ENCODE measurements at places on chromosomes 3 and 15.

DNA sequence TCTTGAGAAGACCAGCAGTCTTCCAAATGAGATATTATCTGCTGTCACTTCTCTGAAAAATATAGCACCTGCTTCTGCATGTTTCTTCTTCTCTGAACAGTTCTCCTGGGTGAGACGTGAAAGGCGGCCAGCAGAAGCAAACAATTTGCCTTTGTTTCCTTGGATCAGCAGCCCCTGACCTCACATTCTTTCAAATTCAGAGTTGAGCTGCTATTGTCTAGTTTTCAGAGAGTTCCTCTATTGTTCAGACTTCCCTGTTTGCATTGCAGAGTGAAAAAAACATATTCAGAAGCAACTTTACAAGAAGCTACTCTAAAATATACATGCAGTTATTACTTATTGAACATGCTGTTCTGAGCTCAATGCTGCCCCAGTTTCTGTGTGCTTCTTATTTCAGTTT, 653.6 kb downstream of the NAALADL2 start:
- no peak for DNase-seq

DNA sequence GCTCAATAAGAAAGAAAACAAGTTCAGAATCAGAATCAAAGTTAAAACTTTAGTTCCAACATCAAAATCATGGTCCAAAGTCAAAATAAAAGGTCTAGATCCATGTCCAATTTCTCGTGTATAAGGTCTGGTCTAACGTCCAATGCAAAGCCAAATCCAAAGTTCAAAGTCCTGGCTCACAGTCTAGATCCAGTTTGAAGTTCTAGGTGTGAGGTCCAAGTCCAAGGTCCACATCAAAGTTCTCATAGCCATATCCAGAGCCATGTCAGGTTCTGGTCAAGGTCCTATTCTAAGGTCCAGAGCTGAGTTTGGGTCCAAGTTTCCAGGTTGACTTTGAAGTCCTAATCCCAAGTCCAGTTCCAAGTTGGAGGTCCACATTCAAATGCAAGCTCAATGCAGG, 40.7 kb upstream of the VIPR1 start:
- no peak for DNase-seq

- DNase-seq = no peak
These were observed 22.7 kb upstream of the STARD5 start for GRCh38 chr15:81346611-81347010.

DNA sequence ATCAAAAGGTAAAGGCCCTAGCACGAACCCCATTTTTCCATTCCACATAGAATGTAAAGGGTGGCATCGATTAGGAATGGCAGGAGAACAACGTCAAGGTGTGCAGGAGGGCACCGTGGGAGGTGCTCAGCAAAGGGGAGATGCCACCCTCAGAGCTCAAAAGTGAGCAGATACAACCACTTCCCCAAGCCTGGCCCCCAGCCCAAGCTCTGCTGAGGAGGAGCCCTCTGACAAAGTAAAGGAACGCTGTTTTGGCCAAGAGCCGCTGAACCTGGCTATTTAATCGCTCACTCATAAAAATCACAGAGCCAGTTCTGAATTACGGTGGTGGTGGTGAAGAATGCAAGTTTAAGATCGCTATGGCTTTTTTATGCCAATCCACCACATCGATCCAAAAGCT, 12.4 kb downstream of the GNB5 start:
- DNase-seq = no peak

- no peak for DNase-seq
These were observed 480.1 kb upstream of the ZNF385D start for GRCh38 chr3:22231061-22231460.

DNA sequence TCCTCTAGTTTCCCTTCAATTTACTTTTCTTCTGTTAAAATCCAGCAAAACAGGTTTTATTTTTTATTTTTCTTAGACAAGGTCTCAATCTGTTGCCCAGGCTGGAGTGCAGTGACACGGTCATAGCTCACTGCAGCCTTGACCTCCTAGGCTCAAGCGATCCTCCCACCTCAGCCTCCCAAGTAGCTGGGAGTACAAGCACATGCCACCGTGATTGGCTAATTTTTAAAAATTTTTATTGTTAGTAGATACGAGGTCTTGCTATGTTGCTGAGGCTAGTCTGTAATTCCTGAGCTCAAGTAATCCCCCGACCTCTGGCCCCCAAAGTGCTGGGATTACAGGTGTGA, 41.6 kb downstream of the ILDR1 start:
- DNase-seq = no peak
